ENCODE measurements at places on chromosomes 13 and 19.

- no peak for DNase-seq
Measured at GRCh38 chr19:20351244-20351643, 184.2 kb downstream of the ZNF486 start.

GRCh38 chr13:73935991-73936390 is 198.2 kb downstream of the KLF12 start:
- no peak for DNase-seq

GRCh38 chr19:35842666-35843272 is 9.5 kb downstream of the NPHS1 start:
- DNase-seq = no peak

GRCh38 chr13:112712451-112713207 is 22.8 kb downstream of the ATP11A start:
- DNase-seq = no peak

- DNase-seq = no peak
Measured at GRCh38 chr19:36573895-36574720, 1.0 kb upstream of the ZNF529 start.

- DNase-seq = no peak
Measured at GRCh38 chr19:41548047-41548446, 27.9 kb upstream of the CEACAM21 start.
